ENCODE measurements at places on chromosomes 5 and 9. TPM values are rescaled to one million over a fixed set of nuclear protein-coding genes. Genes with fewer than 3 reads are reported as not detected.

The MYOZ3 gene
- not detected for total RNA-seq

The BSPRY gene
- total RNA-seq, result 4.4 TPM

The F12 gene
- total RNA-seq, result 3.5 TPM

The CNTRL gene
- 84.3 TPM for total RNA-seq

The TERT gene
- total RNA-seq, result 0.44 TPM

The CSF2 gene
- total RNA-seq, result 0.55 TPM

The SCGB3A2 gene
- total RNA-seq, result not detected

The IPPK gene
- total RNA-seq, result 8.7 TPM

The DDX4 gene
- 0.61 TPM for total RNA-seq

The GZMA gene
- total RNA-seq, result 356 TPM

The OBP2B gene
- not detected for total RNA-seq

The ZNF879 gene
- 4.1 TPM for total RNA-seq

GRCh38 chr9:75418518-75418917 is 330.2 kb downstream of the OSTF1 start:
- H3K36me3 ChIP-seq, result no peaks in the 10 kb centered on the region
- H3K4me1 ChIP-seq, result no peaks in the 10 kb centered on the region
- H3K27ac ChIP-seq, result no peak overlapping the region
- no peaks in the 10 kb centered on the region for H3K27me3 ChIP-seq
- DNase-seq, result no peak
- no peak overlapping the region for H3K4me3 ChIP-seq

GRCh38 chr9:77486968-77487367 is 161.2 kb downstream of the GNA14 start:
- no peak overlapping the region for H3K4me3 ChIP-seq
- peaks cover 5% of the 10 kb centered on the region for H3K27me3 ChIP-seq
- no peak for DNase-seq
- peaks cover 18% of the 10 kb centered on the region for H3K4me1 ChIP-seq
- H3K36me3 ChIP-seq, result peaks cover 2% of the 10 kb centered on the region
- H3K27ac ChIP-seq, result no peak overlapping the region

DNA sequence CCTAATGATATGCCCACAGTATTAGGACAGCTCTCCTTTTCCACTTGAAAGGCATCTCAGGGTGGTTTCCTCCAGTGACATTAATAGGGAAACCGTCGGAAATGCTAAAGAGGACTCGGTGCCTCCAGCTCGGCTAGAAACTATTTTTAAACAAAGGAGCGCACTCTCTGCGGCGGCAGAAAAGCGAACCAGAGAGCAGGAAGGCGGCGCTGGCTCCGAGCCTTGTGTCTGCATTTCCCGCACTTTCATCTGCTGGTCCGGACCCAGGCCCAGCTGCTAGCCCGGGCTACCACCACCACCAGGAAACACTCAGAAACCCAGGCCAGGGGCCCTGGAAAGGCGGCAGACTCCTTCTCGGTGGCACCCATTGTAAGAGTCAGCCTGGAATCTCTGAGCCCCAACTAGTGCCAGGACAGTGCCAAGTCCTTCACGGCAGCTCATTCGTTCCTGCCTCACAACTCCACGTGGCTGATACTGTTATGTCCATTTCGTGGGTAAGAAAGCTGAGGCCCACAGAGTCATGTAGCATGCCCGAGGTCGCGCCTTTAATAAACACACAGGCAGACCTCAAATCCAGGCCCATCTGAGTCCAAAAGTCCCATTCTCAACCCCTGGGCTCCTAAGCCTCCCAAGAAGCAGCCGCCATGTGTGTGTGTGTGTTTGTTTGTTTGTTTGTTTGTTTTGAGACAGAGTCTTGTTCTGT is 73.9 kb downstream of the VAV2 start:
- no peaks in the 10 kb centered on the region for H3K4me1 ChIP-seq
- peaks cover 3% of the 10 kb centered on the region for H3K27me3 ChIP-seq
- DNase-seq, result no peak
- H3K27ac ChIP-seq, result no peak overlapping the region
- H3K36me3 ChIP-seq, result no peaks in the 10 kb centered on the region
- no peak overlapping the region for H3K4me3 ChIP-seq

- DNase-seq, result no peak
- H3K27ac ChIP-seq, result no peak overlapping the region
- H3K4me1 ChIP-seq, result no peaks in the 10 kb centered on the region
- H3K36me3 ChIP-seq, result no peaks in the 10 kb centered on the region
- no peak overlapping the region for H3K4me3 ChIP-seq
These were observed 124.5 kb upstream of the PHYKPL start for GRCh38 chr5:178357121-178357521.

DNA sequence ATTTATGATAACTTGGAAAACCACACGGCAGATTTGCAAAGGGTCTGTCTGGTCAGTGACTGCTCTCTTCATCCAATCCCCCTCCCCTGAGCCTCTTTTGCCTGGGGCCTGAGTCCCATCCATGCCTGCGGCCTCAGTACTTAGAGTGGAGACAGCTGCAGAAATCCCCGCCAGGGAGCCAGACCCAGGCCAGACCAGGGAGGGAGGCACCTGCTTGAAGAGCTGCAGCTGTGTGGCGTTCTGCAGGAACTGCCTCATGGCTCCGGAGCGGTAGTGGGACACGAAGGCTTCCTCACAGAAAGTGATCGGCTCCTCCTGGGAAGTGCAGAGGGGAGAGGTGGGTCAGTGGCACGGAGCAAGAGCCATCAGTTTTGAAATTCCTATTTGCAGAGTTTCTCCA is 101.6 kb downstream of the CRB2 start:
- no peak for DNase-seq
- H3K4me3 ChIP-seq, result no peak overlapping the region
- no peaks in the 10 kb centered on the region for H3K36me3 ChIP-seq
- H3K27ac ChIP-seq, result no peak overlapping the region

GRCh38 chr5:14547666-14548065 is 33.9 kb upstream of the OTULINL start:
- H3K4me3 ChIP-seq, result no peak overlapping the region
- H3K36me3 ChIP-seq, result peaks cover 3% of the 10 kb centered on the region
- no peak for DNase-seq
- peaks cover 7% of the 10 kb centered on the region for H3K4me1 ChIP-seq
- H3K27ac ChIP-seq, result no peak overlapping the region

DNA sequence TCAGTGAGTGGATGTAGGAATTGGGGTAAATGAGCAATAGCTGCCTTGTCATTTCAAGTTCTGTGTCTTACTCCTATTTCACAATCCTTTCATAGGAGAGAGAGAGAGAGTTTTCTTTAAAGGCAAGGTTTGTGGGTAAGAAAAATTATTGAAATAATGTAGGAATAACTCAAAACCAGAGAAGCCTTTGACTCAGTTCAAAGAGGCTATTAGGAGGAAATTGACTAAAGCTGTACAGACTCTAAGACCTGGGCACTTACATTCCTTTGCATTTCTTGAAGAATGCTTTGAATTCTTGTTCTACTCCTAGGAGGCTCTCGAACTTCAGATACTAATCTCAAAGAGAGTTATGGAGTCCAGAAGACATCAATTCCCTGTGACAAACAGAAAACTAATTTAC is 257.1 kb downstream of the FBXL7 start:
- H3K27ac ChIP-seq, result no peak overlapping the region
- H3K4me3 ChIP-seq, result no peak overlapping the region
- H3K36me3 ChIP-seq, result no peaks in the 10 kb centered on the region
- H3K27me3 ChIP-seq, result no peaks in the 10 kb centered on the region

- no peak for DNase-seq
- no peaks in the 10 kb centered on the region for H3K4me1 ChIP-seq
- H3K27me3 ChIP-seq, result no peaks in the 10 kb centered on the region
- peaks cover 10% of the 10 kb centered on the region for H3K36me3 ChIP-seq
These were observed 9.2 kb upstream of the ABL1 start for GRCh38 chr9:130825809-130826208.

DNA sequence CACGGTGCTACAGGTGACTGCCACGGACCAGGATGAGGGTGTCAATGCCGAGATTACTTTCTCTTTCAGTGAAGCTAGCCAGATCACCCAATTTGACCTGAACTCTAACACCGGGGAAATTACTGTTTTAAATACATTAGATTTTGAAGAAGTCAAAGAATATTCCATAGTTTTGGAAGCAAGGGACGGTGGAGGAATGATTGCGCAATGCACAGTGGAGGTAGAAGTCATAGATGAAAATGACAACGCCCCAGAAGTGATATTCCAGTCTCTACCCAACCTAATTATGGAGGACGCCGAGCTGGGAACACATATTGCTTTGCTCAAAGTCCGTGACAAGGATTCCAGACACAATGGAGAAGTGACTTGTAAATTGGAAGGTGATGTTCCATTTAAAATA is 1.2 kb downstream of the PCDHGB4 start:
- DNase-seq, result no peak
- H3K27me3 ChIP-seq, result peaks cover 32% of the 10 kb centered on the region
- no peak overlapping the region for H3K27ac ChIP-seq
- peak overlapping the region; percentile 0 for H3K4me3 ChIP-seq

DNA sequence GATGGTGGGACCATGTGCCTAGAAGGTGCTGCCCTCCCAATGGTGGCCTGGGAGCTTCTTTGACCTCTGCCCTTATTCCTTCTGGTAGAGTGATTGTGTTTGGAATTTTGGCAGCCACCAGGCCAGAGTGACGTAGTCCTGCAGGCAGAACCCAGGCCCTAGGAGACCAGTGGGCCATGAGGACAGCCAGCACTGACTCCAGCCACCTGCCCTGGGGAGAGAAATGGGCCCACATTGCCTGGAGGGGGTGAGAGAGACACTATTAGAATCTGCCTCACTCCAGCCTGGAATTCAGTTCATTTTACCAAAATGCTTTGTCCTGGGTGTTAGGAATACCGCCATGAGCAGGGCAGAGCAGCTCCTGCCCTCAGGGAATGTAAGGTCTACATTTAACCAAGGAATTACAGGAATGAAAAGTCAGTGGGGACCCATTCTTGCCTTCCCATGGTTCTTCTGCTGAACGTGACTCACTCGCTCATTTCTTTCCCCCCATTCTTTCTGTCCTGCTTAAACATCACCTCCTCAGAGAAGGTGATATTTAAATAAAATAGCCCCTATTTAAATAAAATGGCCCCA is 5.5 kb upstream of the COL27A1 start:
- peaks cover 7% of the 10 kb centered on the region for H3K4me1 ChIP-seq
- H3K27me3 ChIP-seq, result peaks cover 35% of the 10 kb centered on the region
- H3K4me3 ChIP-seq, result no peak overlapping the region

DNA sequence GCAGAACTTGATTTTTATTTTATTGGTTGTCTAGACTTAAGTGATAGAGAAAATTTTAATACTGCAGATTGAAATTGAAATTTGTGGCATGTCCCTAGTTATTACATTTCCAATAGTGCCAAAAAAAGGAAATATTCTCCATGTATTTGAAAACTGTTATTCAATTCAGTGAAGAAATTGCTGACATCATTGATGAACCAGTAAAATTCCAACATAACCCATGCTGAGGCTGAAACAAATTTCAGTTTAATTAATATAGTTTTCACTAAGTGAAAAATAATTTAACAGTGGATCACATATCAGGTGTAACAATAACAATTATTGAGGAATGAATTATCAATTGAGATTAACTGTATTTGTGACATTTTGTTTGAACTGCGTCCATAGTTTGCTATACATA is 38.7 kb downstream of the LURAP1L start:
- DNase-seq, result no peak
- H3K4me1 ChIP-seq, result no peaks in the 10 kb centered on the region
- H3K27me3 ChIP-seq, result no peaks in the 10 kb centered on the region
- H3K4me3 ChIP-seq, result no peak overlapping the region
- no peak overlapping the region for H3K27ac ChIP-seq

- H3K4me3 ChIP-seq, result no peak overlapping the region
- H3K36me3 ChIP-seq, result peaks cover 81% of the 10 kb centered on the region
- no peaks in the 10 kb centered on the region for H3K27me3 ChIP-seq
- H3K27ac ChIP-seq, result peak overlapping the region; percentile 89
- peaks cover 95% of the 10 kb centered on the region for H3K4me1 ChIP-seq
These were observed 49.9 kb downstream of the C9orf152 start for GRCh38 chr9:110157823-110158664.

GRCh38 chr5:74418709-74419108 is 221.8 kb downstream of the ENC1 start:
- peaks cover 9% of the 10 kb centered on the region for H3K27me3 ChIP-seq
- H3K27ac ChIP-seq, result no peak overlapping the region
- H3K4me3 ChIP-seq, result no peak overlapping the region
- DNase-seq, result no peak

DNA sequence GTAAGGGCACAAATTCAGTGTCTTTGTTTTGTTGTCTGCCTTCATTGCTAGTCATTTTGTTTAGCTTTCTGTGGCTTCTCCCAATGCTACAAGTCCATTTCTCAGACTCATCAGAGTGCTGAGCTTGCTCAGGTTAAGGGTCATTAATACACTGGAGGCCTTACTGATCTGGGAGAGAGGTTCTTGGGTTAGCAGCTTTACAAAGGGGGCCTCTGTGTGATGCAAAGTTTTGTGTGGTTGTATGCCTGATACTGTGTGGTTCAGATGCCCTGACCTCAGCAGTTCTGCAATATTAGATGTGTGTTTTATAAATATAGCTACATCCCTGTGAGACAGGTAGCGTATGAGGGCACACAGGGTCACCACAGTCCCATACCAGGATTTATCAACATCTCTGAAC is 34.8 kb upstream of the SMARCA2 start:
- no peaks in the 10 kb centered on the region for H3K27me3 ChIP-seq
- H3K36me3 ChIP-seq, result no peaks in the 10 kb centered on the region
- H3K4me3 ChIP-seq, result no peak overlapping the region

- no peak for DNase-seq
- H3K27me3 ChIP-seq, result no peaks in the 10 kb centered on the region
- no peak overlapping the region for H3K4me3 ChIP-seq
These were observed 280.0 kb downstream of the DENND1A start for GRCh38 chr9:123649909-123650308.

DNA sequence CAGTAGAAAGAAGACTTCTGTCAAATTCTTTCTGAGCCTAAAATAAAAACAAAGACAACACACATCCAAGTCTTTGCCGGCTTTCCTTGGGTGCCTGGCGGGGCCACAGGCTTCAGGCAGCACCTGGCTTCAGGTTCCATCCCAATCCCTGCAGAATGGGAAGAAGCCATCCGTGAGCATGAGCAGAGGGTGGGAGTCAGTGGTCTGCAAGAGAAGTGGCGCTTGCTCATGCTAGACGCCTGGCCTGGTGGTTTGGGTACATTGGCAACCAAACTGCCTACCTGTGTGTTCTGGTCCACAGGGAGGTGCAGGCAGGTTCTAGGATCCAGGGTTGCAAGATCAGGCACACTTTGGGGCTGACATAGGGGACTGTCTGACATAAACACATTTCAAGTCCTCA is 47.6 kb upstream of the RETREG1 start:
- no peak for DNase-seq
- no peaks in the 10 kb centered on the region for H3K27me3 ChIP-seq
- no peaks in the 10 kb centered on the region for H3K36me3 ChIP-seq
- peaks cover 3% of the 10 kb centered on the region for H3K4me1 ChIP-seq
- no peak overlapping the region for H3K4me3 ChIP-seq

- H3K27me3 ChIP-seq, result no peaks in the 10 kb centered on the region
- no peak for DNase-seq
- no peak overlapping the region for H3K4me3 ChIP-seq
- H3K27ac ChIP-seq, result peak overlapping the region; percentile 46
These were observed 16.8 kb downstream of the SERINC5 start for GRCh38 chr5:80238778-80239679.

DNA sequence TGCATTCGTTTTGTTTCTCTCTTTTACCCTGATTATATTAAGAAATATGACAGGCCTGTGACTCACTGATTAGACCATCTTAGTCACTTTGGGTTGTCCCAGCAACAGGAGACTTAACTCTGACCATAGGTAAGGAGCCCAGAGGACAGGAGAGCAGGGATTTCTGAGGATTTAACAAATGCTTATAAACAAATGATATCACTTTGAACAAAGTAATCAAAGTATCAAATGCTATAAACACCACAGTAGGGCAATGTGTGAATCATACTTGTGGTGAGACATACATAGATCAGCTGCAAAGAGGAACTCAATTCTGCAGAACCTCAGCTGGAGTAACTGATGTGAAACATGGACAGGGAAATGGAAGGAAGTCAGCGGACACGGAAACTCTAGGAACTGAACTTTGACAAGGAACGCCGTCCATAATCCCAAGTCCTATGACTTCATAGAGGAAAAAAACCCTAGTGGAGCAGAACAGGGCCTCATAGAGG is 190.6 kb upstream of the MSX2 start:
- DNase-seq, result no peak
- no peaks in the 10 kb centered on the region for H3K36me3 ChIP-seq
- no peak overlapping the region for H3K4me3 ChIP-seq
